ENCODE measurements at places on chromosomes 7 and 10. TPM values are rescaled to one million over a fixed set of nuclear protein-coding genes. Genes with fewer than 3 reads are reported as not detected.

The SRRM3 gene
- polyA plus RNA-seq: 2.2 TPM

The OR6B1 gene
- not detected for polyA plus RNA-seq

The DKK1 gene
- polyA plus RNA-seq: not detected

The THNSL1 gene
- polyA plus RNA-seq: 1.2 TPM

The BMS1 gene
- 11.6 TPM for polyA plus RNA-seq

The CNNM1 gene
- not detected for polyA plus RNA-seq

The RNF148 gene
- polyA plus RNA-seq: not detected

The EVX1 gene
- 0.32 TPM for polyA plus RNA-seq

The WEE2 gene
- 0.20 TPM for polyA plus RNA-seq

The NCF1 gene
- 27.8 TPM for polyA plus RNA-seq

The GPRIN2 gene
- 21.8 TPM for polyA plus RNA-seq

The NPTX2 gene
- polyA plus RNA-seq: 0.60 TPM

The C7orf57 gene
- not detected for polyA plus RNA-seq

The SCART1 gene
- not detected for polyA plus RNA-seq

The CYP17A1 gene
- 0.92 TPM for polyA plus RNA-seq

The GFRA1 gene
- under 0.01 TPM for polyA plus RNA-seq

The MMP21 gene
- polyA plus RNA-seq: not detected

The ENTPD1 gene
- 5.4 TPM for polyA plus RNA-seq

The FAM180A gene
- 1.8 TPM for polyA plus RNA-seq

The CPN1 gene
- polyA plus RNA-seq: 0.60 TPM

The LIPM gene
- not detected for polyA plus RNA-seq

The NEUROG3 gene
- 1.2 TPM for polyA plus RNA-seq

The DNAH11 gene
- polyA plus RNA-seq: not detected

The EPO gene
- polyA plus RNA-seq: not detected

The SLC16A9 gene
- 5.3 TPM for polyA plus RNA-seq

The COL28A1 gene
- 3.5 TPM for polyA plus RNA-seq

The PDGFA gene
- 21.6 TPM for polyA plus RNA-seq

The MYL10 gene
- polyA plus RNA-seq: not detected

The LOXL4 gene
- not detected for polyA plus RNA-seq

The C10orf95 gene
- 0.92 TPM for polyA plus RNA-seq

The GPR22 gene
- not detected for polyA plus RNA-seq

The VGF gene
- not detected for polyA plus RNA-seq

The KCNK18 gene
- polyA plus RNA-seq: not detected

The PILRA gene
- polyA plus RNA-seq: 6.9 TPM

The CYREN gene
- 34.3 TPM for polyA plus RNA-seq

The MCM10 gene
- 3.2 TPM for polyA plus RNA-seq

The SFTPA1 gene
- polyA plus RNA-seq: not detected

The LIPA gene
- 240 TPM for polyA plus RNA-seq

The RAMP3 gene
- polyA plus RNA-seq: 4.8 TPM

The PRLHR gene
- under 0.01 TPM for polyA plus RNA-seq

The HOXA7 gene
- 23.9 TPM for polyA plus RNA-seq

The LAMB4 gene
- polyA plus RNA-seq: 0.04 TPM

Measured in sigmoid colon (tissue), 7 donors.